Right atrium auricular region (tissue), 2 donors: ENCODE measurements at places on chromosomes 11 and 22. TPM values are rescaled to one million over a fixed set of nuclear protein-coding genes. Genes with fewer than 3 reads are reported as not detected.

Gene NXPE4
- not detected for total RNA-seq

Gene BAIAP2L2
- total RNA-seq: 0.63 TPM

Gene FGF3
- not detected for total RNA-seq

Gene SAA4
- not detected for total RNA-seq

Gene NLRP14
- not detected for total RNA-seq

GRCh38 chr22:36419177-36419911 is 31.6 kb upstream of the MYH9 start:
- DNase-seq: peak; percentile 62

- no peak for DNase-seq
Measured at GRCh38 chr11:132099692-132100091, 729.3 kb downstream of the NTM start.

GRCh38 chr11:34613015-34613414 is 7.9 kb upstream of the EHF start:
- DNase-seq: no peak

DNA sequence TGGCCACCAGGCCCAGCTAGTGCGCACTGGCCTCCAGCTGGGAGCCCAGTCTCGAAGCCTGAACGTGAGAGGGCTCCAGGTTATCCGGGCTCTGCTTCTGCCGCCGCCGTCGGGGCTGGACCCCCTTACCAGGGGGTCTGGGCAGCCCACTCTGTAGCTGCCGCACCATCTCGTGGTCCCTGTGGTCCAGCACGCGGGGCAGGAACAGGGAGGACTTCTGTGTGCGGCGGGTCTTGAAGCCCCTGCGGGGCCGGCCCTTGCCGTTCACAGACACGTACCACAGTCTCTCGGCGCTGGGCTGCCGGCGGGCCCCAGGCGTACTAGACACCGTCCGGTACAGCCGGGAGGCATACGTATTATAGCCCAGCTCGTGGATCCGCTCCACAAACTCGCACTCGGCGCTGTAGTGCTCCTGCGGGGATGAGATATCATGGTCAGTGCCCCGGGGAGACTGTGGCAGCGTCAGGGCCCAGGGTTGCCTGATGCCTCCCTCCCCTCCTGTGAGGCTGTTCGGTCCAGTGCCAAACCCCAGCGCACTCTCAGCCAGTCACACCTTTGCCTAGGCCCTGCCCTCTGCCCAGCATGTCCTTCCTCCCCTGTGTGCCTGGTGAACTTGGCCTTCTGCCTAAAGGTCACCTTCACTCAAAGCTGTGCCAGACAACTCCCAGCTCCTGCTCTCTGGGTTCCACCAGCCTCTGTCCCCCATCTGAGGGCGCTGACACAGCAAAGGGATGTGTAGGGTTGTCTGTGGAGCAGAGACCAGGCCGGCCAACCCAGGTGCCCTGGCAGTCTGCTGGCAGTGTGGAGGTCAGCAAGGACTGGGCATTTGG is 8.7 kb downstream of the FGF3 start:
- DNase-seq: no peak

DNA sequence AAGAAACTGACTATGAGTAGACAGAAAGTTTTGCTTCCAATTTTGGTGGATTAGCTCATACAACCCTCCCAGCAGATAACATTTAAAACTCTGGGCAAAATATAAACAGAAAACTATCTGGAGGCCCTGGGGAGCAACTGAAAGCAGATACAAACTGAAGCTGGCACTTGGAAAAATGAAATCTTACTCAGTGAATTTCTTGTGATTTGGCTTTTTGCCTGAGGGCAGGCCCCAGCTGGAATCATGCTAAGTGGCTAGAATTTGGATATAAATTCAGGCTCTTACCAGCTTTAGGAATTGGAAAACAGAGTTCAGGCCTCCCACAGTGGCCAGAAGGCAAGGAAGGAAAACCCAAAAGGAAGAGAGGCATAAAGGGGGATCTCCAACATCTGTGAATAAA is 85.8 kb downstream of the EFCAB6 start:
- DNase-seq: no peak

GRCh38 chr11:131533998-131534397 is 163.6 kb downstream of the NTM start:
- no peak for DNase-seq

- no peak for DNase-seq
Measured at GRCh38 chr22:30370641-30371230, 13.9 kb downstream of the CCDC157 start.

DNA sequence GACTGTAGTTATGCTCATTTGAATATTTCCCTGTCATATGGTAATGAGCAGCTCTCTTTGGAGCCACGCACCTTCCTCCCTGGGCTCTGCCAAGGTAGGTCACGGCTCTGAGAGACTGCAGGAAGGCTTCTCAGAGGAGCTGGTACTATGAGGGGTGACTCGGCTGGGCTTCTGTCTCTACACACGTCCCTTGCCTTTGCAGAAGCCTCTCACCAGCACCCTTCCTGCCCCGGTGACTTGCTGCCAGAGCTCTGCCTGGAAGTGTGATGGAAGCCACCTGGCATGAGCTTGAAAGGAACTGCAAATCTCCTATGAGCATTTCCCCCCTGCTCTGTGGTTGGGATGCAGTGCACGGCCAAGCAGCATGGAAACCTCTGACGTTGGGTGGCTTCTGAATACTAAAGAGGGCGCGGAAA is 74.2 kb downstream of the KIRREL3 start:
- no peak for DNase-seq

- DNase-seq: no peak
Measured at GRCh38 chr11:65698205-65698604, 13.8 kb upstream of the KAT5 start.

DNA sequence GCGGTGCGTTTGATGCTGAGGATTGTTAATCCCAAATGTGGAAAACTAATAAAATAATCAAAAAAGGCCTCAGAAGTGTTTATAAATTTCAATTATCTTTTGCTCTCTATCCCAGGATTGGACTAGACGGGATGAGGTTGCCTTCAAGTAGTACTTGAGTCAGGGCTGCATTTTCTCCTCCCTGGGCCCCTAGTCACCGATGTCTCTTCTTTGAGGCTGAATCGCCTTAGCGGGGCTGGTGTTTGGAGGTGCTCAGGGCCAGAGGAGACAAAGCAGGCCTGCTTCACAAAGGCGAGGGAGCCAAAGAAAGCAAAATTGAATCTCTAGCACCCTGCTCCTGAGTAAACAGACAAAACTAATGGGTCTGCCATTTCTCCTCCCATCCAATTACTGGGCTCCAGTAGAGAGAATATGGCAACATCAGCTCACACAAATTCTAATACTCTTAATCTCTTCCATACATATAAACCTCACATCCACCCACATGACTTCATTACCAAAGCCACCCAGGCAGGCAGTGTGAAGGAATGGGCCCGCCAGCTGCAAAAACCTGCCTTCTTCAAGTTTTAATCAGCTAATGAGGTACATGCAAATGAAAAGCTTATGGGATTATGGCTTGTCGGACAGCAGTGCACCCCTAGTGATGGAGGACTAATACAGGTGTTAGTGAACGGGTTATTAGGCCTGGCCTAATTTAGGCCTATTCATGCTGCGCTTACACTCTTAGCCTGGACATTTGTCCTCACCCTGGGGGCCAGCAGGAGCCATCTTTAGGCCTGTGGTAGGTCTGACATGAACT is 52.7 kb upstream of the HTATIP2 start:
- DNase-seq: no peak

DNA sequence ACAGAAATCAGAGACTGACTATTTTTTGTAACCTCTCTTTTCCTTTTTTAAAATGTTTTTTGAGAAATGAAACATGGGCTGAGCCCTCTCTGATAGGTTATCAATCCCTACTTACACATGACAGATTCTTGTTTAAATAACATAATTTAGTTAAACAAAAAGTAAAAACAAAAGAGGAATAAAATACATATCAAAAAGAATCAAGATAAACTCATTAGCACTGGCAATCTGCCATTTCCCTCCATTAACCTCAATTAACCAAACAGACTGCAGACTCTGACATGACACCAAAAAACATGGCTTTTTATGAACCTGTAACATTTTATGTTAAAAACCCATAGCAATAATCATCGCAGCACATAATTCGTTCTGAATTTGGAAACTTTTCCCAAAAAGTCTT is 284.4 kb upstream of the MTNR1B start:
- no peak for DNase-seq

GRCh38 chr11:107799218-107799859 is 59.2 kb downstream of the SLC35F2 start:
- DNase-seq: peak; percentile 87

GRCh38 chr11:46162700-46163099 is 41.4 kb upstream of the PHF21A start:
- no peak for DNase-seq

GRCh38 chr11:72331761-72332160 is 87.8 kb upstream of the PHOX2A start:
- no peak for DNase-seq

GRCh38 chr11:57763568-57763967 is 2.0 kb downstream of the CTNND1 start:
- DNase-seq: no peak

- DNase-seq: no peak
Measured at GRCh38 chr11:9905501-9905951, 241.6 kb downstream of the SWAP70 start.

- no peak for DNase-seq
Measured at GRCh38 chr11:35318309-35318708, 101.0 kb downstream of the SLC1A2 start.

- DNase-seq: no peak
Measured at GRCh38 chr11:122375687-122376399, 259.8 kb upstream of the BLID start.
